Hepatocyte (in vitro differentiated cells): ENCODE measurements at places on chromosomes 4 and X. TPM values are rescaled to one million over a fixed set of nuclear protein-coding genes. Genes with fewer than 3 reads are reported as not detected.

The BRS3 gene
- polyA plus RNA-seq = not detected in 2 replicates

The ARHGEF38 gene
- 1.6 and 2.0 TPM in 2 replicates for polyA plus RNA-seq

The CD38 gene
- 1.1 TPM in 1 of 2 replicates, not detected in the other for polyA plus RNA-seq

The MAGEC2 gene
- not detected in 2 replicates for polyA plus RNA-seq

The RAB41 gene
- polyA plus RNA-seq = not detected in 2 replicates

The FAM9B gene
- not detected in 2 replicates for polyA plus RNA-seq

The GPC3 gene
- polyA plus RNA-seq = 618 and 789 TPM in 2 replicates

- no peak for DNase-seq
Observed at GRCh38 chr4:75038376-75038775, 105.5 kb downstream of the PARM1 start.

GRCh38 chrX:151680805-151681204, 14.5 kb upstream of the PRRG3 start:
- peak; percentile 65 for DNase-seq

- DNase-seq = no peak
Observed at GRCh38 chr4:102139932-102140331, 205.3 kb downstream of the SLC39A8 start.

- DNase-seq = no peak
Observed at GRCh38 chr4:129176864-129177263, 80.9 kb downstream of the C4orf33 start.

DNA sequence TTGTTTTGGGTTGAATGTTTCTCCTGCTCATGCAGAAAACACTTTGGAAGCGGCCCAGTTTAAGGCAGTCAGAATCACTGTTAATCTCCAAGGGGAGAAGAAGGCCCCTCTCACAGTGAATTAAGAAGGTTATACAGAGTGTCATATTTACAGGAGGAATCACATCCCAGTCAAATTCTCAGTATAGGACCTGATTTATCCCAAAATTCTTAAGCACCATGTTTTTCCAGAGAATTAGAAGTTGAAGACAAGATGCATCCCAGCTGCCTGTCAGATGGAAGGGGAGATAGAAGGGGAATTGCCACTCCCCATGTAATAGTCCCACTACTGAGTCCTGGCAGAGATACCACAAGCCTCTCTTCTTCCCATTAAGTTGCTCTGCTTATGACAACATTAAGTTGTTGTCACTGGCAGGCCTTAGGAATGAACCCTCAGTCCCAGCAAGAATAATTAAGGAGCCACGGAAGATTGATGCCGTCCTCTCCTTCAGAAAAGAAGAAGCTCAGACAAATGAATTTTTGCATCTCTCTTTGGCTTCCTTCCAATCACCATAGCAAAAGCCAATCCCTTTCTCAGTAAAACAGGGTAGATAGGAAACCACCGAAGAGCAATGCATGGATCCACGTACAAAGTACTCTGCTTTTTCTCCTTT, 138.4 kb downstream of the LDB2 start:
- no peak for DNase-seq

DNA sequence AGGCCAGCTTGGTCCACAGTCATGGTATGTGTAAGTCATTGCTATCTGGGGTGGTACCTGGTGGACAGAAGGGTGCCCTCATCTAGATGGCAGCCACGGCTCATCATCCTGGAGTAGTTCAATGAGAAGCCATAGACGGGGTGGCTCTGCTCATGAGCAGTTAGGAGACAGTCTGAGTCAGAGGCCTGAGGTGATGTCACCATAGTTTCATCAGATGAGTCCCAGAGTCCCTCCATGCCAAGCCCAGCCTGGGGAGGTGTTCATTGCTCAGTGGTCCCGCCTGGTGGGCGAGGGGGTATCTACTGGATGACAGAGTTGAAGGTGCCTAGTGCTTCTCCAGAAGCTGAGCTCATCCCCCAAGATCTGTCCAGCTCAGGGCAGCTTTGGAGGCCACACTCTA, 49.8 kb downstream of the DLG3 start:
- DNase-seq = no peak

DNA sequence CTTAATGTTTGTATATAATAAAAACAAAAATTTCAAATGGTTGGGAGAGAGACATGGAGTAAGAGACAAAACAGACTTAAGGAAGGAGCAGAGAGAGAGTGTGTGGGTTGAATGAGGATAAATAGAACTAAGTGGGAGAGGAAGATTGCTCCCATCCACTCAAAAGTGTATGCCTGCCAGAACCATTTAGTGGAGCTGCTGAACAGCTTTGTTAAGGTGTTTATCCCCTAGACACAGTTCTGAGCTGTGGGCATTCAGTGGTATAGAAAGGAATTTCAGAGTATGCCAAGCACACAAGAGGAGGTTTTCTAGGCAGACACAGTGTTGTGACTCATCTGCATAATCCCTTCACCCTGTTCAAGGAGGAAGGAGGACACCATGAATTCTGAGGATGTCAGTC, 508.6 kb upstream of the EPHA5 start:
- DNase-seq = no peak

- DNase-seq = no peak
Observed at GRCh38 chrX:68880846-68881552, 52.2 kb downstream of the EFNB1 start.

DNA sequence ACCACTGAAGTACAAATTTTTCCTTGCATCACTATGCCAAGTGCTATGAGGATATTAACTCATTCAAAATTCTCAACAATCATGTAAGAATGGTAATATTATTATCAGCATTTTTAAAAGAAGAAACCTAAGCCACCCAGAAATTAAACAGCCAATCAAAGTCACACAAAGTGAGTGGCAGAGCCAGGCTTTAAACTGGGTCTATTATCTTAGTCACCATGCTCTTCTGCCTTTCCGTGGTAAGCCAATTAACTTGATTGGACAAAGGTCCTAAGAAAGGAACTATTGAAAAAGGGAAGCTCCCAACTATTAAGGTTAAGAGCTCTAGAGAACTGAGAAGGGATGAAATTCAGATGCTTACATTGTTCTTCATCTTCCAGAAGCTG, 111.5 kb downstream of the ASB9 start:
- no peak for DNase-seq

- no peak for DNase-seq
Observed at GRCh38 chrX:148610328-148610698, 109.9 kb downstream of the AFF2 start.

DNA sequence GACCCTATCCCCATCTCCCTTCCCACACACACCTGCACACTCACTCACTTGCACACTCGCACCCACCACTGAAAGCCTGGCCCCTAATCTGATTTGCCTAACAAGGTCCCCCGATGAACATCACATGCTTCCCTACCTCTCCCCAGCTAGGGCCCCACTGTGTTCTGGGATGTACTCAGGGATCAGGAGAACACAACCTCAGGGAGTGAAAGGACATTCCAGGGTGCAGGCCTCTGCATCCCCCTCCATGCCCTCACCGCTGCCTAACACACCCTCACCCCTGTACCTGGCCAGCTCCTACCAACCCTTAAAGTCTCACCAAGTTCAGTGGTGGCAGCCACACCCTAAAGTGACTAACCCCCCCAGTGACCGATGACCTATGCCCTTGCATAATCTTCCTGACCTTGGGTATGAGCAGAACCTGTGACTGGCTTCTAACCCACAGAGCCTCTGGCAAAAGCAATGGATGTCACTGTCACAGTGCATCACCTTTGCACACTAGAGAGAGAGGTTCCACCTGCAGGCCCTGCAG, 2.4 kb upstream of the AFAP1 start:
- DNase-seq = no peak
